Right cardiac atrium (tissue), 5 donors: ENCODE measurements at places on chromosomes 1 and 21. TPM values are rescaled to one million over a fixed set of nuclear protein-coding genes. Genes with fewer than 3 reads are reported as not detected.

GRCh38 chr1:95168761-95169351 is 51.7 kb downstream of the TLCD4 start:
- DNase-seq, result no peak

DNA sequence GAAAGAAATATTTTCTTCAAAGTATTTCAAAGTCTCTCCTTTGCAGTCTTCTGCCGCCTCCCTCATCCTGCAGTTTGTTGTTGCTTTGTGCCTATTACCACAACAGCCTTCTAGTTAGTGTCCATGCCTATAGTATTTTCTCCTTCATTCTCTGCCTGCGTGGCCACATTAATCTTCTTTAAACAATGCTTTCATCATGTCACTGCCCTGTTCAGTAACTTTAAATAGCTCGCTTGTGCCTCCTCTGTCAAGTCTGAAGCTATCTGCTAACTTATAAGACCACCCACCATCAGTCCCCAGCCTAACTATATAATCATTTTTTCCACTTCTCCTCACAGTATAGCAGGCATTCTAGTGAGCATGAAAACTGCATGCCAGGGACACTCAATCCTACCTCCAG is 290.3 kb downstream of the PDE4B start:
- no peak for DNase-seq

The FCRL6 gene
- 0.11 TPM for polyA plus RNA-seq

DNA sequence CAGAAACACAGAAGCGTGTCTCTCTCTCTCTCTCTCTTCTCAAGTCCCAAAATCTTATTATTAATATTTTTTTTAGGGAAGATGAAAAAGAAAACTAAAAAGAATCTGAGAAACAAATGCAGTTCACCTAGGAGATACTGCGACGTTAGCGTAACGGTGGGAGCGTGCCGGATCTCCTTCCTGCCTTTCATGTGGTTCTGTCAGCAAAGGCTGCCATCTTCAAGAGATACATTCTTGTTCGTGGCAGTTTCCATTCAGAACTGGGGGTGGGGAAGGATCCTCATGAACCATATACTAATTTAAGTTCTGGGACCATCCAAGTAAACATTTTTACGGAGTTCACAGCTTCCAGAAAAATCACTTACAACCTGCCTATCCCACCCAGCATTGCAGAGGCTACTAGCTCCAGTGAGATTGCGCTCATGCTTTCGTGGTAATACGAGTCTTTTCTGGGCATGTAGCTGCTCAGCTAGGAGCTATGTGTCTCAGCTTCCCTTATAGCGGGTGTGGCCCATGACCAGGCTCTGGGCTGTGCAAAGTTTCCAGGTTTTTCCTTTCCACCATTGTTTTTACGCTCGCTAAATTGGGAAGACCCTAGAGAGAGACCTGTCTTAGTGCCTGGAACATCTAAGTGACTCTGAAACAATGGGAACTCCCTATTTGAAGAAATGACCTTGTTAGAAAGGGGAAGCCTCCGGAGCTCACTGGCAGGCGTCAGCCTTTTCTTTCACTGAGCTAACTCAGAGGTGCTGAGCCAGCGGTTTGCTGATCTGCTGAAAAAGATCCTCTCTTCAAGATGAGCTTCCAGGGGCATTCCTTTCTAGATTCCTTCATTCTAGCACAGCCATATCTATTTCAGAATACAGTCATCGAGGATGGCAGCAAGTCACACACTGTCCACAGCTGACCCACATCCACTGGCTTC is 17.3 kb downstream of the SLAMF1 start:
- peak; percentile 46 for DNase-seq

GRCh38 chr21:42694751-42695696 is 41.6 kb downstream of the PDE9A start:
- DNase-seq, result no peak

The RGS21 gene
- not detected for polyA plus RNA-seq

The MPC2 gene
- 202 TPM for polyA plus RNA-seq

- no peak for DNase-seq
These were observed 99.9 kb downstream of the ZSCAN20 start for GRCh38 chr1:33572387-33572786.

GRCh38 chr1:60114745-60115318 is 41.3 kb upstream of the C1orf87 start:
- no peak for DNase-seq

The TACSTD2 gene
- 0.14 TPM for polyA plus RNA-seq

The CNIH3 gene
- 0.66 TPM for polyA plus RNA-seq

GRCh38 chr1:19704247-19705113 is 39.8 kb downstream of the HTR6 start:
- DNase-seq, result peak; percentile 71

DNA sequence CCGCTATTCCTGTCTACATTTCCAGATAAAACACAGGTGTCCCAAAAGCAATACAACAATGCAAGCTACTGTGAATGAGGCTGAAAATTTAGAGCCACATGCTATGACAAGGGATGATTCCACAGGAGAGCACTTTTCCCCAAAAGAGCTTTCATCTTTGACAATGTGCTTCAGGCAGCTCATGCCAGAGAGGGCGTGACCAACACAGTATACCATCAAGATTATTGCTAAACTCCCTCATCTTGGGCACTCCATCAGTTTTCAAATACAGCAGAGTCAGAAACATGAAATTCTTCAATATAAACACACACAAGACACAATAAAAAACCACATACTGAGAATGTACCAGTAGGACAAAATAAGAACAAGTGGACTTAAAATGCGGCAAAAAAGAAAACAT is 6.7 kb downstream of the GON4L start:
- no peak for DNase-seq

GRCh38 chr1:18643154-18644012 is 12.7 kb downstream of the PAX7 start:
- DNase-seq, result no peak

GRCh38 chr1:76106719-76107235 is 32.2 kb downstream of the ST6GALNAC3 start:
- DNase-seq, result no peak

DNA sequence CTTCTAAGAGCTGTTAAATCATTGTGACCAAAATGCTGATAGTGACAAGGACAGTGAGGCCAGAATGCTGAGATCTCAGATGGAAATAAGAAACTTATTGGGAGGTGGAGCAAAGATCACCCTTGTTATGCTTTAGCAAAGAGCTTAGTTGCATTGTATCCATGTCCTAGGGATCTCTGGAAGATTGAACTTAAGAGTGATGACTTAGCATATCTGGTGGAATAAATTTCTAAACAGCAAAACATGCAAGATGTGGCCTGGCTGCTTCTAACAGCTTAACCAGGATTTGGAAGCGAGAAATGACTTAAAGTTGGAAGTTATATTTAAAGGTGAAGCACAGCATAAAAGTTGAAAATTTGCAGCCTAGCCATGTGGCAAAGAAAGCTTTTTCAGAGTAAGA is 7.7 kb downstream of the NTMT2 start:
- no peak for DNase-seq

- DNase-seq, result peak; percentile 68
These were observed 514 bp downstream of the TPRG1L start for GRCh38 chr1:3625151-3625907.

GRCh38 chr1:181485287-181486097 is 2.2 kb downstream of the CACNA1E start:
- DNase-seq, result peak; percentile 54

The MRPS14 gene
- 23.7 TPM for polyA plus RNA-seq

- no peak for DNase-seq
These were observed 351.0 kb upstream of the NFIA start for GRCh38 chr1:60731321-60731720.

GRCh38 chr1:20385630-20386029 is 95.0 kb downstream of the VWA5B1 start:
- no peak for DNase-seq

DNA sequence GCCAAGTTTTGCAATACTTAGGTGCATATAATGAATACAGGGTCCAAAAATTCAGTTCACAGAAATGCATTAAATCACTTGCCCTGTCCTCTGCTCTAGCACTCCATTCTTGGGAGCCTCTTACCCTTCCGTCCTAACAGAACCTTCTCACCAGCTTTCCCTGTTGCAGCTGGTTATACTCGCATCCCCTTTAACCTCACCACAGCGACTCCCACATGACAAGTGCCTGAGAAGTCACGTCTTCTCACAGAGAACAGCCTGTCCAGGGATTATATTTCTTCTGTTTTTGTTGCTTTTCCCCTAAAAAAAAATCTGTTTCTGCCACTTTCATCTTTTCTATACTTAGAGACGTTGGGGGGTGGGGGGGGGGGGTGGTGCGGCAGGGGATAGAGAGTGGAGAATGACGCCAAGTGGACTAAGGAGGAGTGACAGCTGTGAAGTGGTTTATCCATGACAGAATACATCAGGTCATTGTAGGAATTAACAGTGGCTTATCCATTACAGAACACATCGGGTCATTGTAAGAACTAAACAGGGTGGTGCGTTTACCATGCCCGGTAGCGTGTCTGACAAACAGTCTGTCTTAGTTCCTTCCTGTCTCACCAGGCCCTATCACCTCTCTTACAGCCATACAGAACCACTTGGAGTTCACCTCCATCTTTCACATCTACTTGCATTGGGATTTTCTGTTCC is 117.6 kb downstream of the UBE2U start:
- DNase-seq, result no peak

GRCh38 chr1:11294951-11295350 is 22.0 kb downstream of the UBIAD1 start:
- DNase-seq, result no peak

The TDRD5 gene
- polyA plus RNA-seq, result 0.07 TPM

The PLEKHN1 gene
- polyA plus RNA-seq, result 0.14 TPM

DNA sequence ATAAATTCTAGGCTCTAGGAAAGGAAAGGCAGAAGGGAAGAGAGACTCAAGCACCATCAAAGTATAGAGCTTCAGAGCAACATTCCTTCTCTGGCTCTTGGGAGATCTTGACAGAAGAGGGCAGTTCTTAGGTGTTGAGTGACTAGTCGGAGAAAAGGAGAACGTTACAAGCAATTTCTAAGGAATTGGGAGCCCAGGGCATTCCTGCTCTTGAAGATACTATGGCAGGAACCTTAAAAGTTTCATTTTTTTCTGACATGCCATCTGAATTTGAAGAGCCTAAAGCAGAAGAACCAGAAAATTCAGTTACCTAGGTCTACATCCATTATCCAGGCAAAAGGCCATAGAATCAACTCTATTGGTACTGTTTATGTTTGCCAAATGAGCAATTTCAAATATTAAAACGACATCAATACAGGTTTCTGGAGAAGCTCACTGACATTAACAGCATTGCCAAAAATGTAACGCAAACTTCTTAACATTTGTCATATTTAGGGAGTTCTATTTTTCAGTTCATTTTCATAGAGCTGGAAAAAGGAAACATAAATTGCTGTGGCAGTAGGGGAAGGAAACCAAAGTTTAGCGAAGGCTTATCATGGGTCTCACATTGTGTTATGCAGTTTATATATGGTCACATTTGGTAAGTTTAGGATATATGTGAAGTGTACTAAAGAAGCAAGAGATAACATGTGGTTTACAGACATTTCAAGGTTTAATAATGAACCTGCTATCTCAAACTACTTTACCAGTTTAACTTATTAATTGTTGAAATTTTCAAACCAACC is 210.1 kb upstream of the NRIP1 start:
- no peak for DNase-seq

- peak; percentile 2 for DNase-seq
These were observed 103.3 kb downstream of the CYYR1 start for GRCh38 chr21:26469789-26470188.

- no peak for DNase-seq
These were observed 13.7 kb downstream of the ADARB1 start for GRCh38 chr21:45088116-45088515.

DNA sequence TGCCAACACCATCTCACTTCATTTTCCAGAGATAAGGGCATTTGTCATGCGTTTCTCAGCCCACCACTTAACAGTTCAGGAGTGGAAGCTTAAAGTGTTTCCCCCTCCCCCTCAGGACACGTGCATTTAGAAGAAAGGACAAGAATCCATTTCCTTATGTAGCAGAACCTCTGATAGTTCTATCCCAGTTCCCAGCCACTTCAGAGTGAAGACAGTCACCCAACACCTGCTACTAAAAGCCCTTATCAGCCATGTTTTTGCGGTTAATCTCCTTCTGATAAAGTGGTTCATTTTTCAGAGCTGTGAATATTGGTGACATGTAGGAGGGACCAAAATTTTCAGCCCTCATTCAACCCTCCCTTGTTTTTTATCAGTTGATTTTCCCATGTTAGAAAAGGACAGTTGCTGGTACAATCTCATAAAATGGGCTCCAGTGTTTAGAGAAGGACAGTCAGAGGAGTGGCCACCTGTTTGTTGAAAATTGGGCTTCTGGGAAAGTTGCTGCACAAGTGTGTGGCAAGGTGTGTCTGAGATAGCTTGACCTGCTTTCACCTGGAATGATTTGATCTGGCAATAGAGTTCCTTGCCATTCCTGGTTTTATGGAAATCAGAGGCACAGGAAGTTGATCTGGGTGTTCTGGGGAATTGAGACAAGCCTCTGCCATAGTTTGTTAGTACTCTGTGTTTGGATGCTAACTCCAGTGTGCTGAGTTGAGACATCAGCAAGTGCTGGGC is 114.0 kb downstream of the PPP1R12B start:
- DNase-seq, result no peak

The NTMT2 gene
- 1.6 TPM for polyA plus RNA-seq

DNA sequence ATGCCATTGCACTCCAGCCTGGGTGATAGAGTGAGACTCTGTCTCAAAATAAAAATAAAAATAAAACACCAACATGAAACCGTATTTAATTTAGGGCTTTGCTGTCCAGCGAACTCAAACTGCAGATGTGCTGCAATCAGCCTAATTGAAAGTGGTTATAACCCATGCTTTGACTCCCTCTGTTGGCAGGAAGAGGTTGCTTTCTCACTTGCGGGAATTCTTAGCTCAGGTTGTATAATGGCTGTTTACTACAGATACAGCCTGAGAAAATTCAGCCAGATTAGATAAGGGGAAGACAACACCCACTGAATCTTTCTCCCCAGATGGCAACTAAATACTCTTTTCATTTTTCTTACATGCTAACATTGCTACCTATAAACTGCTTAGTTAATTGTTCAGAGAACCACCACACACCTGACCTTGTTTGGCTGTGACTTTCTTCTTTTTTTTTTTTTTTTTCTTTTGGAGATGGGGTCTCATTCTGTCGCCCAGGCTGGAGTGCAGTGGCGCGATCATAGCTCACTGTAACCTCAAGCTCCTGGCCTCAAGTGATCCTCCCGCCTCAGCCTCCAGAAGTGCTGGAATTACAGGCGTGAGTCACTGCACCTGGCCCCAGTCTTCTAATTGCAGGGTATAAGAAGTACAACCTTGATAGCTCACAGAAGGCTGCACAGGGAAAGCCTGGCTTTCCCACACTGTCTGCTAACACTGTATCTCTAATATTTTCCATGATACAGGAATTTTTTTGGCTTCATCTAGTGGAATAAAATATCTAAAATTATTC is 34.6 kb downstream of the DNTTIP2 start:
- no peak for DNase-seq

DNA sequence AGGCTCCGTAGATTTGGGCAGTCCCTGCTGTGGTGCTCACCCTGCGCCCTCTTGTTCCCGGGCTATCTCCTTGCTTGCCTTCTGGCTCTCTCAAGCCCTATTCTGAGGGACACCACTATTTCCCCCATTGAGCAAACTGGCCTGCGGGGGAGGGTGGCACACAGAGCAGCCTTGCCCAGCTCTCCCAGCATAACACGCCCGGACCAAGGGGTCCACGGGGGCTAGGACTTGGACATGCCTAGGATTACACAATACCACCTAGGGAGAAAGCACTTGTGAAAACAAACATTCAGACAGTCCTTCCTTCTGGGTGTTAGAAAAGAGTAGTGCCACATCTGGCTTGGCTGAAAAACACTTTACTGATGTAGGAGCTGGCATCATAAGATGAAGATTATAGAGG is 7.4 kb downstream of the TADA1 start:
- DNase-seq, result no peak

GRCh38 chr1:226659136-226659535 is 79.9 kb downstream of the ITPKB start:
- DNase-seq, result peak; percentile 18

GRCh38 chr1:237789619-237790018 is 101.1 kb downstream of the ZP4 start:
- no peak for DNase-seq

The LRRC39 gene
- 142 TPM for polyA plus RNA-seq
